ENCODE measurements at places on chromosomes 4 and X.

- DNase-seq = no peak
These were observed 331.4 kb downstream of the SPOCK3 start for GRCh38 chr4:166902941-166903340.

DNA sequence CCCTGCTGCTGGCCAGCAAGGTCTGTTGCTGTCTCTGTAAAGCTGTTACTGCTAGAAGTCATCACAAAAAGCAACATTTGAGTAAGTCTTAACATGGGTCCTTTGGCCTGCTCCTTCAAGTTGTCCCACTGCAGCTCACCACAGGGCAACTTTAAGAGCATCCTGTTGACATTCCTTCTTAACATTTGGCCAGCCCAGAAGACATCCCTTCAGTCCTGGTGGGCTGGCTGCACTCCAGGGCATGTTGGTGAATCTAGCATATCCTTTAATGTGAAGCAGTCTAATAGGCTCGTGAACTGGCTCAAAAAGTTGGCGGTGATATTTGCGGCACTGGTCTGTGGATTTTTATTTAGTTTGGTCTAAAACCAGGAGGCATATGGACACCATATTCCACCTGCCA, 92.2 kb upstream of the MAML3 start:
- DNase-seq = no peak

GRCh38 chr4:18318682-18319388, 297.3 kb upstream of the LCORL start:
- no peak for DNase-seq

- DNase-seq = no peak
These were observed 1912.7 kb upstream of the TENM3 start for GRCh38 chr4:180330521-180330920.

GRCh38 chr4:173919196-173919595, 364.3 kb downstream of the FBXO8 start:
- no peak for DNase-seq

- peak; percentile 80 for DNase-seq
These were observed 58.5 kb downstream of the TSC22D3 start for GRCh38 chrX:107716816-107717700.

- DNase-seq = no peak
These were observed 153.3 kb downstream of the TMEM164 start for GRCh38 chrX:110156167-110156754.

DNA sequence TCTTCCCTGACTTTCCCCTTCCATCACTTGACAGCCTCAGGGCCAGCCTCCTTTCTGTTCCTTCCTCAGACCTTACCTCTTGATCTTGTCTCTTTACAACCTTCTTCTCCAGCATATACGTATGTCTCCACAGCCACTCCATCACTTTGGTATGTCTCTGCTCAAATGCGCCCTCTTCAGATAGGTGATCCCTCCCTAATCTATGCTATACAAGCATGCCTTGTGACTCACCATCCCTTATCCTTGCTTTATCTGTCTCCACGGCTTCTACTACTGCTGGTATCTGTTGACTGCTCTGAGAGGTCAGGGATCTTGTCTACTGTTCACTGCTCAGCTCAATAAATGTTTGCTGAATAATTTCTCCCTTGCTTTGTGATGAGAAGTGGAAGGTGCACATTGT, 9.0 kb downstream of the ARAP2 start:
- no peak for DNase-seq

GRCh38 chr4:119810001-119810400, 181.4 kb upstream of the PDE5A start:
- DNase-seq = no peak

DNA sequence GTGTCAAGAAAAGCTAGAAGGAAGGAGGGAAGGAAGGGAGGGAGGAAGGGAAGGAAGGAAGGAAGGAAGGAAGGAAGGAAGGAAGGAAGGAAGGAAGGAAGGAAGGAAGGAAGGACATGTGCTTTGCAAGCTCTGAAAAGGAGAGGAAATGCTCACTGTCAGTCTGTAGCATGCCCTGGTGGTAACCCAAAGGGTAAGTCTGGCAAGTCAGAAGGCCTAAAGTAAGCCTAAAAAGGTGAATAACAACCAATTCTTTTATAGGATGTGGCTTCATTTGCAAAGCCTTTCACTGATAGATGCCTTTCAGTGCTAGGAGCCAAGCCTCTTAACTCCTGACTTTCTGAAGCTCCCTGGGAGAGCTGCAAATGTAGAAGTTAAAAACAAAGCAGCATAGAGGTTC, 542.6 kb downstream of the CFAP47 start:
- DNase-seq = no peak

DNA sequence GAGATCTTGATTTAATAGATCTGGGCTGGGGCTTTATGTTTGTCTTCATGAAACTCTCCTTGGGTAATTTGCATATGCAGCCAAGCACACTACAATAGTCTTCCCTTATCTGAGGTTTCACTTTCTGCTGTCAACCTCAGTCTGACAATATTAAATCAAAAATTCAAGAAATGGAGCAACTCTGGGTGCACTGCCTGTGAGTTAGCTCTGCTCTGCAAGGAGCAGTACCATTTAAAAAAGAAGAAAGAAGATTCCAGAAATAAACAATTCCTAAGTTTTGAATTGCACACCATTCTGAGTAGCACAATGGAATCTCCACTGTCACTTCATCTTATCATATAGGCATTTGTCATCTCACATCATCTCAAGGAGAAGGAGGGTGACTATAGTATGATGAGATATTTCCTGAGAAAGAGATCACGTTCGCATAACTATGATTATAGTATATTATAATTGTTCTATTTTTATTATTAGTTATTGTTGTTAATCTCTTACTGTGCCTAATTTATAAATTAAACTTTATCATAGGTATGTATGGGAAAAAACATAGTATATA, 9.4 kb downstream of the FNIP2 start:
- DNase-seq = no peak

DNA sequence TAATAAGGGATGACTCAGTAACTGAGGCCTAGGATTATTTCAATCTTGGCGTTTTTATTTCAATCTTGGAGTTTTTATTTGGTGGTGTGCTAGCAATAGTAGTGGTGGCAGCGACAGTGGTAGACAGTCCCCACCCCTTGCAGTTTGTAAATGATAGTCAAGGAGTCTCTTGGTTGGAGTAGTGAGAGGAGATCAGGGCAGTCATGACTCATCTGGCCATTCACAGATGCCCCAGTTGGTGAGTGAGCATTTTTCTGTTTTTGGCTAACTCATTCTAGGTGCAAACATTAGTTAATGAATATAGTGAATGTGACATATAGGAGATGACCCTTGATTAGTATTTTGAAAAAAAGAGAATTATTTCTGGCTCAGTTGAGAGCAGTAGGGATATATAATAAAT, 93.5 kb upstream of the ADAD1 start:
- peak; percentile 29 for DNase-seq

- DNase-seq = no peak
These were observed 48.6 kb downstream of the FAM53A start for GRCh38 chr4:1635464-1635863.

DNA sequence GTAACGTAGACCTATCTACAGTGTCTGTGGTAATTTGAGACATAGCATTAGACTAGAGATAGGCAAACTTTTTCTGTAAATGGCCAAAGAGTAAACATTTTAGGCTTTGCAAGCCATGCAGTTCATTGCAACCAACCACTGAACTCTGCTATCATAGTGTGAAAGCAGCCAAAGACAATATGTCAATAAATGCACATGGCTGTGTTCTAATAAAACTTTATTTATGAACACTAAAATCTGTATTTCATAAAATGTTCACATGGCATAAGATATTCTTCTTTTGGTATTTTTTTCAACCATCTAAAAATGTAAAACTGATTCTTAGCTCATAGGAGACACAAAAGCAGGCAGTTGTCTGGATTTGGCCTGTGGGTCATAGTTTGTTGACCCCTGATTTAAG, 120.9 kb downstream of the AMELX start:
- no peak for DNase-seq

DNA sequence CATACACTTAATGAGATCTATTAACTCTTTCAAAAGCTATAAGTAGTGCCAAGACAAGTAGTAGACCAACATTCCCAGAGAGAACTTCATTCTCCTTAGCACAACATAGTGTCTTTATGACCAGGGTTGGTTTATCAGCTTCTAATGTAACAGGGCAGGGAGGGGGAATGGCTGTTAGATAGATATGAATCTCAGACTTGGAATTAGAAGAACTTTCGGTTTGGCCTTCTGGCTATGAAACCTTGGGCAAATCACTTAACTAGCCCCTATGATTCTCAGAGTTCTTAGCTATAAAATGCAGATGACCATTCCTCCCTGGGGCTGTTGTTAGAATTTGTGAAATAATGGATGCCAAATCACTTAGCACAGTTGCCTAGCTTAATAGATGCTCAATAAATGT, 132.2 kb downstream of the SLC10A7 start:
- DNase-seq = no peak

- DNase-seq = peak; percentile 71
These were observed 609 bp upstream of the SLC25A6 start for GRCh38 chrX:1392376-1393068.

GRCh38 chr4:25523405-25523804, 132.2 kb upstream of the SLC34A2 start:
- no peak for DNase-seq

- DNase-seq = no peak
These were observed at the start of gene ADGRL3 for GRCh38 chr4:61200187-61200915. Gene ADGRL3 (plus strand): TSS chr4:61200326.

- DNase-seq = no peak
These were observed 63.9 kb upstream of the PTPN13 start for GRCh38 chr4:86530183-86530582.

- no peak for DNase-seq
These were observed 16.5 kb downstream of the SPANXN3 start for GRCh38 chrX:143500751-143501150.

DNA sequence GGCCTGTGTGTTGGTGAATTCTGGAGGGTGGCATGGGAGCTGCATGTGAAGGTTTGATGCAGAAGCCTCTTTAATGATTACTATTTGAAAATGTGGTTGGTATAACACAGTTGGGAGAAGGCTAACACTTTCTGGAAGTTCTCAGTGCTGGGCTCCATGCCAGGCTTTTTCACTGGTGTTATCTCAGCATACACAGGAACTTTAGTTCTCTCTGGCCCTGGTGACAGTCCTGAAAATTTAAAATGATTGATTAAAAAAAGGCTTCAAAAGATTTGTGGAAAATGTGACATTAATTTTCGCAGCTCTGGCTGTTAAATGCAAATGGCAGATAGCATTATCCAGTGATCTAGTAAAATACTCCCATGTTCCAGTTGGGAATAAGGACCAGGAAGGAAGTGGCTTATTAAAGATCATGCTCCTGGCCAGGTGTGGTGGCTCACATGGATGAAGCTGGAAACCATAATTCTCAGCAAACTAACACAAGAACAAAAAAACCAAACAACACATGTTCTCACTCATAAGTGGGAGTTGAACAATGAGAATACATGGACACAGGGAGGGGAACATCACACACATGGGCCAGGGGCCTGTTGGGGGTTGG, 36.6 kb downstream of the DIPK2B start:
- DNase-seq = no peak

DNA sequence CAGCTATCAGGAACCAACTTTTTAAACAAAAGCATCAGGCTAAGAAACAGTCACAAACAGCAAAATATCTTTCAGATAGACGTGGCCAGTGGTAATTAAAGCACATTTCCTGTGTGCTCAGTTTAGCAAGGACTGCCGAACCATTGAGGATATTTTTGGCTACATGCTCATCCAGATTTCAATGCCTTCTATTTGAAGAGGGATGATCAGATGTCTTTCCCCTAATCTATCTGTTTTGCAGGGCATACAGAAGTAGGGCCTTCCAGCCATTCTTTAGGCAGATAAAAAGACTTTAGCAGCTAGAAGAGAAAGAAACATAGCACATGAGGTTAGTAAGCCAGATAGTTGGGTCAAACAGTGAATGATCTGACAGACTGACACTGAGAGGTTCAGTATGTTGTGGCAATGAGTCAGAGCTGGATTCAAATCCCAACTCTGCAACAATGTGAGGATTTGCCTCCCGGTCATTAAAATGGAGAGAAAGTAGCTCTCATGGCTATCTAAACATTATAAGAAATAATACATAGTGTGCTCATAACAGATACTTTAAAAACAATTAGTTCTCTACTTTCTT, 100.0 kb upstream of the PRKG2 start:
- no peak for DNase-seq

GRCh38 chrX:141301017-141301416, 58.7 kb upstream of the SPANXC start:
- DNase-seq = no peak

- peak; percentile 22 for DNase-seq
These were observed 8.1 kb downstream of the ETDB start for GRCh38 chrX:135112096-135112729.

- DNase-seq = no peak
These were observed 16.9 kb downstream of the CD99 start for GRCh38 chrX:2708021-2708420.

DNA sequence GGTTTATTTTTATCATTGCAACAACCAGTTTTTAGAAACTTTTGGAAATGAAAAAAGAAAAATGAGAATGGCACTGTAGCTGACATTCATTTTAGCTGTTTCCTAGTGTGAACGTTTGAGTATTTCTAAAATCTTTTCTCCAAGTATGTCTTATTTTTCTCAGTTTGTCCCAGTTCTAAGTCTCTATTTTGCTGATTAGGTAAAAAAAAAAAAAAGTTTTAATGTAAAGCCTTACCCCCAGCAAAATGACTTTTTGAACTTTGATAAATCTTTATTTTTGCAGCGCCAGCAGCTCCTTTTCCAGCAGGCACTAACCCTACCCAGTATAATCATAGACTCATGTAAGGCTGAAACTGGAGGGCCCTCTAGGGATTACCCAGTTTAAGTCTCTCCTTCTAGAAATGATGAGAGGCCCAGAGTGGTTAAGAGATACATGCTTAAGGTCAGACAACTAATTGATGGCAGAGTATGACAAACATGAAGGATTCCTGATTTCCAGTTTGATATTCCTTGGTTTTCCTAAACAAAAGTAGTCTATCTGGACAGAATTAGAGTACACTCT, 84.3 kb upstream of the SLC4A4 start:
- no peak for DNase-seq

- peak; percentile 66 for DNase-seq
These were observed 32.4 kb upstream of the RBPJ start for GRCh38 chr4:26288355-26288909.

GRCh38 chr4:122602277-122603142, 18.4 kb downstream of the IL21 start:
- peak; percentile 37 for DNase-seq

Measured in RPMI7951 (cell line).